Right cardiac atrium (tissue), 5 donors: ENCODE measurements at places on chromosomes 12 and 14. TPM values are rescaled to one million over a fixed set of nuclear protein-coding genes. Genes with fewer than 3 reads are reported as not detected.

The LRFN5 gene
- 0.78 TPM for total RNA-seq

The LTBR gene
- 43.1 TPM for total RNA-seq

The SYT1 gene
- 0.23 TPM for total RNA-seq

- DNase-seq, result no peak
Observed at GRCh38 chr12:11745113-11745512, 95.6 kb downstream of the ETV6 start.

- no peak for DNase-seq
Observed at GRCh38 chr12:57069523-57069922, 9.1 kb downstream of the NEMP1 start.

DNA sequence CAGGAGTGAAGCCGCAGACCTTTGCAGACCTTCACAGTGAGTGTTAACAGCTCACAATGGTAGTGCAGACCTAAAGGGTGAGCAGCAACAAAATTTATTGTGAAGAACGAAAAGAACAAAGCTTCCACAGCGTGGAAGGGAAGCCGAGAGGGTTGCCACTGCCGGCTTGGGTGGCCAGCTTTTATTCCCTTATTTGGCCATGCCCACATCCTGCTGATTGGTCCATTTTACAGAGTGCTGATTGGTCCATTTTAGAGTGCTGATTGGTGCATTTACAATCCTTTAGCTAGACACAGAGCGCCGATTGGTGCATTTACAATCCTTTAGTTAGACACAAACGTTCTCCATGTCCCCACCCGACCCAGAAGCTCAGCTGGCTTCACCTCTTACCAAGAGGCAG, 35.5 kb downstream of the MAPK1IP1L start:
- no peak for DNase-seq

DNA sequence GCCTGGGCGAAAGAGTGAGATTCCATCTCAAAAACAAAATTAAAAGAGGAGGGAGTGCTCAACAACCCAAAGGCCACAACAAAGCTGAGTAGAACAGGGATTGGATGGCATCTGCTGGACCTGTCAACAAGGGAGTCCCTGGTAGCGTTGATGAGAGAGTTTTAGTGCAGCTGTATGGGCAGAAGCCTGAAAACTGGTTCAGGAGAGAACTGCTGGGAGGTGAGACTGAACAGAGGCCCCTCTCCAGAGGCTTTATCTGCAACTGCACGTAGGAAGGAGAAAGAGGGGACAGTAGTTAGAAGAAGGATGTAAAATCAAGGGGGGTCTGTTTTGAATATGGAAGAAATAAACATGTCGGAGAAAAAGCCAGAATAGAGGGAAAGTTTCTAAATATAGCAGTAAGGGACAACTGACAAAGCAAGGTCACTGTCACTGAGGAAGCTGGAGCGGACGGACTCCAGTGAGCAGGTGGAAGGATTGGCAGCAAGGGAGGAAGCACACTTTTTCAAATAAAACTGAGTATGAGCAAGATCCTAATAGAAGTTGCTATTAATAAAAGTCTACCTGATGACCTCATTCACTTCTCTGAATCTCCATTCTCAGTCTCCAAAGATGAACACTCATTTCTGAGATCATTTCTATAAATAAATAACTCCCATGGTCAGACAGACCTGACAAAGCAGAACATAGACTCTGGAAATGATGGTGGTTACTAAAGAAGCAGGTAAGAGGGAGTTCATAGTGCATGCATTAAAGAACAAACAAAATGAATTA, 11.8 kb upstream of the ATF1 start:
- no peak for DNase-seq

- no peak for DNase-seq
Observed at GRCh38 chr12:85872497-85873091, 1.5 kb upstream of the NTS start.

DNA sequence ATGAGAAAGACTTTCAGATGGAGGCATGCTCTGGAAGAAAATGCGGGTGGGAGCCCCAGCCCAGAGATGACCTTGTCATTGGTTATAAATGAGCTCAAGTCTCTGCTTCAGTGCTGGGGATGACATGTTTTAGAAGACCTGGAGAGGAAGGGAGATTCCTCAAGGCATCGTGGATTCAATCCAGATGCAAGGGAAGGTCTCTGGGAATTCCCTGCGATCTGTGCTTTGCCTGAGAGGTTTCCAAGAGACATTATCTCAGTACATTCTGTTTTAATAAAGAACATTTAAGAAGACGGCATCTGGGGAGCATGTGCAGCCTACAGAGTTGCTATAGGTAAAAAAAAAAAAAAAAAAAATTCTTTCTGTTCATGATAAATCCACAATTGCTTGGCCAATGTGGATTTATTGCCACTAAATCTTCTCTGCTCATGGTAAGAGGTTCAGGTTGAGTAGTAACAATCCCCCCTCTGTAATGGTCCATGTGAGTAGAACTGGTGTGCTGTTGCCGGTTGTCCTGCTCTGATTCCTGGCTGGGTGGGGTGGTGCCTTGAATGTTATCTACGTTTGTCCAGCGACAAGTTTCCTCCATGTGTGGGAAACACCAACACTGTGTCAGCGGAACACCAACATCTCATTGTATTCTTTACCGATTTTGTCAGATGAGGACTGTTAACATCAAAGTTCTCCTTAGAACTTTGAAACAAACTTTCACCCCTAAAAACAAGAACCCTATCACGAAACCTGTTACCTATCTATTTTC, 230.0 kb downstream of the MSRB3 start:
- no peak for DNase-seq

The MAP3K12 gene
- total RNA-seq, result 9.4 TPM

- DNase-seq, result no peak
Observed at GRCh38 chr12:93164103-93164880, 213.4 kb upstream of the NUDT4 start.

DNA sequence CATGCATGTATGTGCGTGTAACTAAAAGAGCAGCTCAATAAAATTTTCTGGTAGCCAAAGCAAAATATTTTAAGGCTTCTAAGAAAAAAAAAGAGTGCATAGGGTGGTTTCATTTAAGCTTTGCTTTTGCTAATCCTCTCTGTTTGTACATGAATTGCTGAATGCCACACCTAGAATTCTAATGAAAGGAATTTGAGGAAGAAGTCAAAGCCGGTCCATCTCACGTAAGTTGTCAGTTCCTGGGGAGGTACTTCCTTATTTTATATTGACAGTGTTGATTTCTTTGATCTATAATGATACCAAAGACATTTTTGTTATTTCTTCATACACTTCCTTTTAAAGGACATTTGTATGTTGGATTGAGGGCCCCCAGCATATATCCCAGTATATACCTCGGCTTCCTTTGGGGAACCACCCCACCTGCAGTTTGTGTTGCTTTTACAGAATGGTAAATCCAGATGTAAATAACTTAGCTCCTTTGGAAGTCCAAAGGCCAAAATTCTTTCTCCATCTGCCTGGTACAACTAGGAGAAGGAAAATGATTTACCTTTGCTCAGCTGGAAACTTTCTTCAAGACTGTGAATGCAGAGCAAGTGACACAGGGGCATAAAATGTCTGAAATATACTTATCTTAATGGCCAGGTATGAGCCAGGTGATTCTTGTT, 420.9 kb upstream of the ATP2B1 start:
- DNase-seq, result no peak

- no peak for DNase-seq
Observed at GRCh38 chr12:48029491-48030172, 25.4 kb upstream of the COL2A1 start.

GRCh38 chr12:122245553-122245952, 19.7 kb upstream of the DIABLO start:
- DNase-seq, result no peak

DNA sequence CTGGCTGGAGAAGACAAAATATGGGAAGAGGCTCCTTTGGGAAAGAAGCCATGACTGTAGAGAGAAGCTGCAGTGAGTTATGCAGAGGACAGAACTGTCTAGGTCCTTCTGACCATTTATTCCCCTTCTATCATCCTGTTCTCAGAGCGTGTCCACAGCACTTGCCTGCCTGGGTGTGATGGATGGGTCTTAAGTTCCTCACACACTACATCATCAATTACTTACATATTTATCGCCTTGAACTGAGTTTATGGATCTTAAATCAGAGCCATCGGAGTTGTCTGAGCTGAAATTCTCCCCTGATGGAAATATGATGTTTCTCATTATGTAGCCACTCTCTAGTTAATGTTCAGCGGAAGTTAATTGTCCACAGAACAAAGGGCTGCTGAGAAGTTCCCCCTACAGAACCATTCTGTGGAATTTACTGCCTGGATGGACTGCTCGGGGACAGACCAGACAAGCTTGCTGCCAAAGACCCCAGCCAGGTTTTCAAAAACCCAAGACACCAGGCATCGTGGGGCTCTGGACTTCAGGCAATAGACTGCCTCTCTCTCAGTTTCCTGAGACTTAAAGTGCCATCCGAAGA, 232.5 kb upstream of the NOS1 start:
- no peak for DNase-seq

DNA sequence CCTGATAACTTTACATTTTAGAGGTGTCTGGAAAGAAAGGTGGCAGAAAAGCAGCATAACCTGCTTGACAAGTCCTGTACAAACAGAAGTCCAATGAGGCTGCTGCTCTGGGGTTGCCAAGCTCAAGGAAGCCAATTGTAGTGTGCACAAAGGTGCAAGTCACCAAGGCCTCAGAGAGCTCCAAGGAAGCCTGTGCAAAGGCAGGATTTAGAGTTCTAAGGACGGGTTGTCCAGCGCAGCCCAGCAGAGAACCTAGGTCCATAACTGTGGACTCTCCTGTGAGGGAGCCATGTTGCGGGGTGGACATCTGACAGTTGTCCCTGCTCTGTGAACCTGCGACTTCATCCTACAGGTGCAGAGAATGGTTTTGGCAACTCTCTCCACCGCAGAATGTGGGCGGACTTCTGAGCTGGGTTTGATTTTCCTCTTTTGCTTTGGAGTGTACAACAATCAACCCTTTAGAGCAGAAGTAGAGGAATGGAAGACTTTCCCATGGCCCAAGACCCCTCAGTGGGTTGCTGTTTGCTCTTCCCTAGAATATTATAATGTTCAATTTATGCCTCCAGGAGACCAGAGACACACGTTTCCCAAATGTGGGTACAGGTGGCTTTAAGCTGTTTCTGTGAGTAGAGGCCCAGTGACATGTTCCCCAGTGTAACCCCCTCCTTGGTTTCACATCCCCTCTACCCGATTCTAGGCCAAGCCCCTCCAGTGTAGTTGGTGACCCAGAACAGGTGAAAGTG, 81.0 kb downstream of the ETV6 start:
- no peak for DNase-seq

The CCDC197 gene
- total RNA-seq, result 0.45 TPM

DNA sequence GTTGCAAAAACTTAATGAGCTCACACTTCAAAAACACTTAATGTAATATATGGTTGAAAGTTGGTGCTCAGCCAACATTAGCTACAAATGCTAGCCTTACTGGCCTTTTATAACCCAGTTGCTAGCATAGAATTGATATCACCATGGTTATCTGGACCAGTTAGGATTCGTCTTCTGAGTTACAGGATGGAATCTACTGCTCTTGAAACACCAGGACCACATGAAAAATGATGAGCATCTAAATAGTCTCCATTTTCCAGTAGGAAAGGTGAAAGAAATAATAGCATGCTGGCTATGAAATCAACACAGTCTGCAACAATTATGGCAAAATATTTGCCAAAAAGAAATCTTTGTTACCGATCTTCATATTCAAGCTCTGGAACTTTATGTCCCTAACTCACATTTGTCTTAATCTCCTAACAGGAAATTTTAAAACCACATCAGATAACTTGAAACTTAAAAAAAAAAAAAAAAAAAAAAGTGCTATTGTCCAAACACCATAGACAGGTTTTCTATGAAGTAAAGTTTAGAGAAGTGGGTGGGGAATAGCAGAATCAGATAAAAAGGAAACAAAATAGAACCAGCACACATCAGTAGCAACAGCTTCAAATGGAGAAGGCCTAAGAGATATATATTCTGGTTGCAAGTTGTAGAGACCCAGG, 12.6 kb upstream of the CD69 start:
- DNase-seq, result no peak

DNA sequence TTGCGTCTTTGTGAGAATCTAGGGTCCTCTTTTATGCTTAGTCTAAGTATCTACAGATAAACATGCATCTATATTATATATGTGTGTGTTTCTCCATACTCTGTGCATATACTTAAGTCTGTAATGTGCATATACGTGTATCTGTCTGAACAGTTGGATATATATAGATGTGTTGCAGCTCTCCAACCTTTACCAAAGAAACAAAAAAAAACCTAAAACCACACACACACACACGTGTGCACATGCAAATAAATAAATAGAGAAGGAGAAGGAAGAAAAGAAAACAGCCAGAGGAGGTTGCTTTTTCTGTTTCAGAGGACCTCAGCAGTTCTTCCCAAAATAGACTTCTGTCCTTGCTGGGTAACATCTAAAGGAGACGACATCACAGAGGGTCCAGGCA, 244.9 kb downstream of the CACNA1C start:
- DNase-seq, result no peak

The GALNT8 gene
- total RNA-seq, result 10.3 TPM

- no peak for DNase-seq
Observed at GRCh38 chr12:104304261-104305009, 896 bp downstream of the EID3 start.

GRCh38 chr12:123062681-123063486, 82.4 kb downstream of the ARL6IP4 start:
- DNase-seq, result no peak

DNA sequence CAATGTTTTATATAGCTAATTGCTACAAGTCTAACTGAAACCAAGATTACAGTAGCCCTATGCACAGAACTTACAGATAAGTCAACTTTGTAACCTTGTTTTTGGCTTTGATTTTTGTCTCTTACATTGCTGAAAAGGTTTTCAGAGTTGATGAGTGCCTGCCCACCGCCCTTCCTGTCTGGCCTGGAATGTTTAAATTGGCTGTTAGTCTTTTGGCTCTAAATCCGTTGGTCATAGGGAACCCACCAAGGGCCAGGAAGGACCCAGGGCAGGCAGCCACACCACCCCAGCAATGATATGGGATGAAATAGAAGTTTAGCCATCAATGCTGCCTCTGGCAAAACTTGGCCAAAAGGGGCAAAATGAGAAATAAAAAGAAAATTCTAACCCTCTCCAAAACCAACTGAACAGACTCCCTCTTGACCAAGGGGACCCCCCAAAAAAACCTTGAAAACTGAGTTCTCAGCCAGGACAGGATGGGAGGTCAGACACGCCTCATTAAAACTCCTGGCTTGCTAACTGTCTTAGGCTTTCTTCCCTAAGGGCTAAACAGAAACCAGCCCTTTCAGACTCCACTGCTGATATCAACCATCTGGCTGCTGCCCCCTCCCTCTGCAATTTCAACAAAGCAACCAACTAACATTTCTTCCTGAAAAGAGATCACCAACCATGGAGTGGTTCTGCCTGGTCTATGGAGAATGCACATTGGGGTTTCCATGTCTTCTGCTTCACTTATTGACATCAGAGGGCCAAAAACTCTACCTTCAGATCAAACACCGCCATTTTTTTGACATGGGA, 242.1 kb upstream of the NOS1 start:
- DNase-seq, result no peak

DNA sequence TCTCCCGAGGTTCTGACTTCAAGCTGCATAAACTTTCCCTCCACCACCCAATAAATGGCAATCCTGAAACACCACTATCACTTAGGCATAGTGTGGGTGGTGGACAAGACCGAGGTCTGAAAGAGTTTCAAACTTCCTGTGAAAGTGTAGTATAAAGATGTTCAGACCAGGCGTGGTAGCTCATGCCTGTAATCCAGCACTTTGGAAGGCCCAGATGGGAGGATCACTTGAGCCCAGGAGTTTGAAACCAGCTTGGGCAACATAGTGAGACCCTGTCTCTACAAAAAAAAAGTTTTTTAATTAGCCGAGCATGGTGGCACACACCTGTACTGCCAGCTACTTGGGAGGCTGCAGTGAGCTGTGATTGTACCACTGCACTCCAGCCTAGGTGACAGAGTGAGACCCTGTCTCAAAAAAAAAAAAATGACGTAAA, 61.9 kb downstream of the CCDC92 start:
- DNase-seq, result no peak

The SSTR1 gene
- 0.59 TPM for total RNA-seq

- no peak for DNase-seq
Observed at GRCh38 chr14:32102152-32102787, 25.2 kb downstream of the ARHGAP5 start.
